ENCODE measurements at places on chromosomes 6 and 20.

DNA sequence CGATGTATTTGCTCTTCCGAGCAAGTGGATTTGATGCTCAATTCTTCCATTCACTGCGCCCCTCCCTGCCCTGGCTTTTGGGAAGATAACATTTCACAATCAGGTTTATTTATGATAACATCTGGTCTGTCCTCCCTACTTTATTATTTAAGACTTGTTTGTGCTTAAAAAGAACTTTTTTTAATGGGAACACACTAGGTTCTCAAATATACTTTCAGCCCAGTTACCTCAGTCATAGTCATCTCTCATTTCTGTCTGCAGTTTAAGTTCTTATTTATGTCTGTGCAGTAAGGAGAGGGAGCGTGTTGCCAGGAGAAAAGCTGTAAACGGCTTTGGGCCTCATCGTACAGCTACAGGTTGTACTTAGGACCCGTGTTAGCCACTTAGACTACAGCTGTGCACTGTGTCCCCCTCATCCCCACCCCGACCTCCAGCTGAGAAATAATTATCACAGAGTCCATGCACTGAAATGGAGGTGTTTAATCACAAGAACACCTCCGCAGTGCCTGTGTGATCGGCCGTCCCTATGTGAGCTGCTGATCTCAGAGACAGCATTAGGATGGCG lies 99.3 kb downstream of the RPP40 start:
- no peak for DNase-seq

GRCh38 chr20:57738484-57738883 lies 28.7 kb upstream of the PMEPA1 start:
- DNase-seq: peak; percentile 63

DNA sequence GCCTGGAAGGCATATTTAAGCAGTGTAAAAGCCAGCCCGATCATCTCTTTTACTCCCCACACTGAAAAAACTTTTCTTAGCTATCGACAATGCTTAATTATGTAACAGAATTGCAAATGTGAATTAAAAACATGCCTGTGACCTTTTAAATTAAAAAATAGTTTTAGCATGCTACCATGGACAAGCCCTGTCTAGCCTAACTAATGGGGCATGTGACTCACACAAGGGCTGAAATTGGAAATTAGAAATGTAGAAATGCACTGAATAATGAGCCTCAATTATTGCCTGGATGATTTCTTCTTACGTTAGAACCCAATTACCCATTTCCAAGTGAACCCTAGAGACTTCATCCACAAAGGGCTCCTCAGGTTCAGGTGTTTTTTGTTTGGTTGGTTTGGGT lies 82.7 kb downstream of the SIM1 start:
- DNase-seq: no peak

GRCh38 chr6:111478064-111478476 lies 4.9 kb downstream of the REV3L start:
- no peak for DNase-seq

GRCh38 chr6:34468378-34468892 lies 2.6 kb downstream of the PACSIN1 start:
- no peak for DNase-seq

Data from HTR-8/SVneo (cell line).